Activated CD4-positive, alpha-beta T cell treated with anti-CD3 and anti-CD28 coated beads, Interleukin-2, amount 10 ng/mL, durations not matched to agents 7 days and 5 days (primary cell): ENCODE measurements at places on chromosomes 1 and 21.
A peak's percentile ranks its signal among the peaks of the same experiment; 100 is the strongest.

DNA sequence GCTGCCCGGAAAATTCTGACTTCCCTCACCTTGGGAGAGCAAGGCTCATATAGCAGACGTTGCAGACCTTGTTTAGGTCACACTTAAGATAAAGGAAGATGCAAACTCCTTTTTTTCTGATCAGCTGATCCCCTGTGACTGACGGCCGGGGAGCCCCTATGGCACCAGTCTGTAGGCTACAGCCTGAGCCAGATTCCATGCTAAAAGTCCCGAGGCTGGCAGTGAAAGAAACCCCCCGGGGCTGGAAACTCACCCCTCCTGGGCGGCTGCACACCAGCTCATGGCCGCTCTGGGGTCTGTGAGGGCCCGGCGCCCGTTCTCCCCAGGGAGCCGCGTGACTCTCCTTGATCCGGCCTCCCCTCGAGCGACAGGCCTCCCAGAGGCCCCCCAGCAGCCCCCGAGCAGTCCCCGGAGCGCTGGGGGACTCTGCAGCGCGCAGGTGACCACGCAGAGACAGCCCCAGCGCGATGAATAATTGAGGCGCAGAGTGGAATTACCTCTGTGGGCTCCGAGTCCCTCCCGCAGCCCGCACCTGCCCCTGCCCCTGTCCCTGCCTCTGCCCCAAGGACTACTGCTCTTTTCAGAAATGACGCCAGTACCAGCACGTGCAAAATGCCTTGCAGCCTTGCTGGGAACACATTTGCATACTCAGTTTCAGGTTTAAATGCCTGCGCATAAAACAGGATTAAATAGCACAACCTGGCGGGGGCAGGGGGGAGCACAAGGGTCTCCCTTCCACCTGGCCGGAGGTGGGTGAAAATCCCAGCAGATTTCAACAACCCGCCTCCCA lies 62.6 kb upstream of the CLDN14 start:
- DNase-seq, result no peak

GRCh38 chr1:91761295-91761721 lies 124.6 kb downstream of the TGFBR3 start:
- DNase-seq, result no peak

DNA sequence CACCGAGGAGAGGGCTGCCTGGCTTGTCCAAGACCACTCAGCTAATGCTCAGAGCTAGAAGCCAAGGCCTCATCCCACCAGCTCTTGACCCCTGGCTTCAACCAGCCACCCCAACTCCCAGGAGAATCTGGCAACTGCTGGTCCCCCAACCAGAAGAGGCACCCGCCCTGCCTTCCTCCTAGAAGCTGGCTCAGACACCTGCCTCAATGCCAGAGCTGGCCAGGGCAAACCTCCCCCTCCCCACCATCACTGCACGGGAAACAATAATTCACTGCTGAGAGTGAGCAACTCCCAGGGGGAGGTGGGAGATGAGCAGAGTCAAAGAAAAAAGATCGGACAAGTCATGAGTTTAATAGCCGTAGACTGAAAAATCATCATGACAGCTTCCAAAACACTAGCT lies 3.3 kb downstream of the CHD5 start:
- DNase-seq, result no peak

GRCh38 chr1:77219166-77219887 lies at the start of gene PIGK:
PIGK (minus strand) TSS chr1:77219430; CDS start chr1:77219402, 28 bp downstream.
- peak; percentile 91 for DNase-seq

DNA sequence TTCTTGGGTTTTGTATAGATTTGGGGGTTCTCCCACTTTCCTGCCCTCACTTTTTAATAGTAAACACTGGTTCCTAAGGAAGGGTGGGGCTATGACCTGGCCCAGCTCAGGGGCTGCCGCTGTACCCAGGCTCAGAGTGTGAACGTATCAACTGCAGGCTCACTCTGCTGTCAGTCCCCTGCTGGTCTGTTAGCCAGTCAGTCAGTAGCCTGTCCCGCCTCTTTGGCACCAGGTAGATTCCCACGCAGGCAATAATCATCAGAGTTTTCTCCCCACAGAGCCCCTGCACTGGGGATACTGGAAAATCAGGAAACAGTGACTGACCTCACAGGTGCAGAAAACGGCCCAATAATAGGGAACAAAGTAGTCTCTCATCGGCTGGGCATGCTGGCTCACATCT lies 15.0 kb upstream of the ALPL start:
- DNase-seq, result no peak

GRCh38 chr1:162070825-162071224 lies 1.3 kb downstream of the NOS1AP start:
- no peak for DNase-seq

DNA sequence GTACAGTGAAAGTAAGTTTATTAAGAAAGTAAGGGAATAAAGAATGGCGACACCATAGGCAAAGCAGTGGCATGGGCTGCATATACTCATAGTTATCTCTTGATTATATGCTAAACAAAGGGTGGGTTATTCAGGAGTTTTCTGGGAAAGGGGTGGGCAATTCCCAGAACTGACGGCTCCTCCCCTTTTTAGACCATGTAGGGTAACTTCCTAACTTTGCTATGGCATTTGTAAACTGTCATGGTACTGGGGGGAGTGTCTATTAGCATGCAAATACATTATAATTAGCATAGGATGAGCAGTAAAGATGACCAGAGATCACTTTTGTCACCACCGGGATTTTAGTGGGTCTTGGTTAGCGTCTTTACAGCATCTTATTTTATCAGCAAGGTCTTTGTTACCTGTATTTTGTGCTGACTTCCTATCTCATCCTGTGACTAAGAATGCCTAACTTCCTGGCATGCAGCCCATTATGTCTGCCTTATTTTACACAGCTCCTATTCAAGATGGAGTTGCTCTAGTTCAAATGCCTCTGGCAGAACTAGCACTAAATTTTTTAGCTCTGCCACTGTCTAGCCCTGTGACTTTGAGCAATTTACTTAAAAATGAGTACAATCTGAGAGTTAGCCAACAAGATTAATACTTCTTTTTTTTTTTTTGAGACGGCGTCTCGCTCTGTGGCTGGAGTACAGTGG lies 110.3 kb upstream of the PALMD start:
- no peak for DNase-seq

- no peak for DNase-seq
Observed at GRCh38 chr1:1442069-1442770, 6.7 kb downstream of the VWA1 start.

DNA sequence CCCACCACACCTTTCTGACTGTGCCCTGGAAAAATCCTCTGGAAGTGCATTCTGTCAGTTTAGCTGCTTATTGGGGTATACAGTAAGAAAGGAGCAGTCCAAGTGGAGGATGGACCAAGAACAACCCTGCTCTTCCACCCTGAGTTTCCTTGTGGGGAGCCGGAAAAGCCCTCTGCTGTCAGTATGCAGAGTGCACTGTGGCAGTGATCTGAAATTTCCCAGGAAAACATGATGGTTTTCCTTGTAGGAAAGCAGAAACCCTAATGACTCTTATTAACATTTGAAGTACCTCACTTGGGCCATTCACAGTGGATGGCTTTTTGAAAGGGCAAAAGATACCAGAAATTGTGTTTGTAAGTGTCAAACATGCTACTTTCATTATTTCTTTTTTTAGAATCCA lies 20.5 kb downstream of the ELAVL4 start:
- DNase-seq, result no peak

GRCh38 chr1:161083748-161084596 lies 5.4 kb downstream of the NECTIN4 start:
- DNase-seq, result no peak
